Placental pericyte (primary cell): ENCODE measurements at places on chromosomes 2 and 18. TPM values are rescaled to one million over a fixed set of nuclear protein-coding genes. Genes with fewer than 3 reads are reported as not detected.

Gene TUBA3E
- not detected in 2 replicates for total RNA-seq

Gene C2orf81
- 0.66 and 1.6 TPM in 2 replicates for total RNA-seq

Gene RTP5
- total RNA-seq = not detected in 2 replicates

Gene TCF23
- not detected in 2 replicates for total RNA-seq
